Neural crest cell (in vitro differentiated cells): ENCODE measurements at places on chromosomes 16 and 17.

GRCh38 chr16:49578018-49578417, 204.4 kb downstream of the C16orf78 start:
- H3K4me3 ChIP-seq = no peak overlapping the region
- H3K4me1 ChIP-seq = peaks cover 5% of the 10 kb centered on the region
- H3K27ac ChIP-seq = no peak overlapping the region

DNA sequence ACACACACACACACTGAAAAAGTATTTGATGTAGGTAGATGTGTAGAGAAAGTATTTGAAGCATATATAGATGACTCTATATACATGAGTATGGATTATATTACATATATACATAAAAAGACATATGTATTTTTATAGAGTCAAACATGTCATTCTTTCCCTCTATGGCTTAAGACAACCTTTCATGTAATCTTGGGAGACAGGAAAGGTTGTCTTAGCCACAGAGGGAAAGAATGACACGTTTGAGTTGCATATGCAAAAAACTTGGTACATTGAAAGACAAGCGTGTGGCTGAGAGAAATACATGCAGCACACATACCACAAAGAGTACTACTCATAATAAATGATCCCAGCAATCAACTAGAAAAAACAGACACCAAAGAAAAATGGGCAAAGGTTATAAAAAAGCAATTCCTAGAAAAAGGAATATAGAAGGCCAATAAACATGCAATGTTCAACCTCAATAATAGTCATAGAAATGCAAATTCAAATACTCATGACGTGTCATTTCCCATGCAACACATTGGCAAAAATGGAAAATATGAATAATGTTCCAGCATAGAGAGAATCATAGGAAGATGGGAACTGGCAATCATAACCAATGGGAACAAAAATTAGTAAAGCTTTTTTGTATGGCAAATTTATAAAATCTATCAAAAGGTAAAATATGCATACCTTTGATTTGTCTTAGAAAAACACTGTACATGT, 69.0 kb downstream of the SPECC1 start:
- peaks cover 3% of the 10 kb centered on the region for H3K27me3 ChIP-seq
- DNase-seq = no peak
- H3K4me3 ChIP-seq = no peak overlapping the region
- H3K36me3 ChIP-seq = no peaks in the 10 kb centered on the region
- H3K27ac ChIP-seq = no peak overlapping the region

DNA sequence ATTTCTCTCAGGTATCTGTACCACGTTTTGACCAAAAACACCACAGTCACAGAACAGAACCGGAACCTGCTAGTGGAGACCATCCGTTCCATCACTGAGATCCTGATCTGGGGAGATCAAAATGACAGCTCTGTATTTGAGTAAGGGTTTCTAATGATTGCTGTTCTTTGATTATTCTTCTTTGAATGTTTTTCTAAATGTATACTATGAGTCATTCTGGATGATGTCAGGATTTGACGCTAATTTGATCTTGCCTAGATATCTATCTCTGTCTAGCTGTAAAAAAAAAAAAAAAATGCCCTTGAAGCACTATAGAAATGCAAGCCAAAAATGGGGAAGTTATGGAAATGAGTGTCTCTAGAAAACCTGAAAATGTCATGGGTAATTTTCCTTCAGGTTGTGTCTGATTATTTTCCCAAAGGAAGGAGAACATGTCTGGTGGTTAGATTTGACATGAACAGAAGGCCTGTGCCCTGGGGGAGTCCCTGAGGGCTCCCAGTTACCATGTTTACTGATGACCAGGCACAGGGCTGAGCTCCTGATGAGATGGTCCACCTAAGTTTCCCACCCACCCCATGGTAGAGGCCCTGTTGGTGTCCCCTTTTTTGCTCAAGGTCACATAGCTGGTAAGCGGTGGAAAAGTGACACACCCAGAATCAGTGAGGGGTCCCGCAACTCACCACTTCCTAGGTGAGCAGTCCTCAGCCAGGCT, 13.6 kb downstream of the CLEC16A start:
- no peaks in the 10 kb centered on the region for H3K36me3 ChIP-seq
- no peaks in the 10 kb centered on the region for H3K27me3 ChIP-seq
- H3K27ac ChIP-seq = no peak overlapping the region

- H3K27ac ChIP-seq = no peak overlapping the region
- H3K4me1 ChIP-seq = peaks cover 22% of the 10 kb centered on the region
- H3K4me3 ChIP-seq = peak overlapping the region; percentile 50
- peaks cover 11% of the 10 kb centered on the region for H3K27me3 ChIP-seq
Measured at GRCh38 chr16:22292320-22292719, 4.9 kb upstream of the POLR3E start.

- H3K27ac ChIP-seq = no peak overlapping the region
- DNase-seq = no peak
- no peak overlapping the region for H3K4me3 ChIP-seq
- no peaks in the 10 kb centered on the region for H3K36me3 ChIP-seq
- peaks cover 7% of the 10 kb centered on the region for H3K4me1 ChIP-seq
Measured at GRCh38 chr17:45129426-45129939, 2.8 kb downstream of the PLCD3 start.

DNA sequence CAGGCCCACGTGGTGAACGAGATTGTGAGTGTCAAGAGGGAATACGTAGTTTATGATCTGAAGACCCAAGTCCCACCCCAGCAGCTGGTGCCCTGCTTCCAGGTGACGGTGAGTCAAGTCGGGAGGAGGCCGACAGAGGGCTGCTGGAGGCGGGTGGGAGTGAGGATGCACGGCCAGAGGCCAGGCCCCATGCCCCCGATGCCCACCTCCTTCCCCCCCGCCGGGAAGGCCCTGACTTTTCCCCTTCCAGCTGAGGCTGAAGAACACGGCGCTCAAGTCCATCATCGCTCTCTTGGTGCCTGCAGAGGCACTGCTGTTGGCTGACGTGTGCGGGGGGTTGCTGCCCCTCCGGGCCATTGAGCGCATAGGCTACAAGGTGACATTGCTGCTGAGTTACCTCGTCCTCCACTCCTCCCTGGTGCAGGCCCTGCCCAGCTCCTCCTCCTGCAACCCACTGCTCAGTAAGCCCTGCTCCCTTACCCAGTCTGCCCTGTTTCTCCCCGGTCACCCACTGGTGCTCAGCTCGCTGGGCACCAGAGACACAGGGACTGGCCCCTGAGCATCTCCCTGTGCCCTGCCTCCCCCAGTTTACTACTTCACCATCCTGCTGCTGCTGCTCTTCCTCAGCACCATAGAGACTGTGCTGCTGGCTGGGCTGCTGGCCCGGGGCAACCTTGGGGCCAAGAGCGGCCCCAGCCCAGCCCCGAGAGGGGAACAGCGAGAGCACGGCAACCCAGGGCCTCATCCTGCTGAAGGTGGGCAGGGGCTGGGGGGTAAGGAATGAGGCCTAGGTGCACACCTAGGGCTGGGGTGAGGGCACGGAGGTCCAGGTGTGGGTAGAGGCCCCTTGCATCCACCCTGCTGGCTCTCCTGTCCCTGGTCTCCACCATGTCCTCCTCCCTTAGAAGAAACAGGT, 2.6 kb downstream of the ZACN start:
- H3K36me3 ChIP-seq = peaks cover 3% of the 10 kb centered on the region
- H3K27ac ChIP-seq = no peak overlapping the region
- peak overlapping the region; percentile 57 for H3K4me3 ChIP-seq
- no peak for DNase-seq

DNA sequence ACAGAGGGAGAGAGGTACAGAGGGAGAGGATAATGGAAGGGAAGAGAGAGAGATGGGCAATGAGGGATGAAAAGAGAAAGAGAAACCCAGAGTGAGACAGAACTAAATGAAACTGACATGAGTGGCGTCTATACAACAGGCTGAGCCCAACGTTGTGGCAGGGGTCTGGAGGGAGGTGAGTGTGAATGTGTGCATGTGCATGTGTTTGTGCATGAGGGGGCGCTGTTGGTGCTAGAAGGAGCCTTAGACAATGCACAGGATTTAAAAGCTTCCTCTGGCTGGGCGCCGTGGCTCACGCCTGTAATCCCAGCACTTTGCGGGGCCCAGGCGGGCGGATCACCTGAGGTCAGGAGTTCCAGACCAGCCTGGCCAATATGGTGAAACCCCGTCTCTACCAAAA, 454.8 kb upstream of the CDH11 start:
- H3K27ac ChIP-seq = no peak overlapping the region
- no peaks in the 10 kb centered on the region for H3K36me3 ChIP-seq
- peaks cover 24% of the 10 kb centered on the region for H3K4me1 ChIP-seq
- H3K27me3 ChIP-seq = peaks cover 29% of the 10 kb centered on the region
- no peak overlapping the region for H3K4me3 ChIP-seq
- DNase-seq = no peak

GRCh38 chr17:12940699-12941098, 77.1 kb downstream of the ELAC2 start:
- H3K27ac ChIP-seq = no peak overlapping the region
- peaks cover 9% of the 10 kb centered on the region for H3K36me3 ChIP-seq
- no peaks in the 10 kb centered on the region for H3K27me3 ChIP-seq
- H3K4me3 ChIP-seq = no peak overlapping the region
- no peak for DNase-seq

DNA sequence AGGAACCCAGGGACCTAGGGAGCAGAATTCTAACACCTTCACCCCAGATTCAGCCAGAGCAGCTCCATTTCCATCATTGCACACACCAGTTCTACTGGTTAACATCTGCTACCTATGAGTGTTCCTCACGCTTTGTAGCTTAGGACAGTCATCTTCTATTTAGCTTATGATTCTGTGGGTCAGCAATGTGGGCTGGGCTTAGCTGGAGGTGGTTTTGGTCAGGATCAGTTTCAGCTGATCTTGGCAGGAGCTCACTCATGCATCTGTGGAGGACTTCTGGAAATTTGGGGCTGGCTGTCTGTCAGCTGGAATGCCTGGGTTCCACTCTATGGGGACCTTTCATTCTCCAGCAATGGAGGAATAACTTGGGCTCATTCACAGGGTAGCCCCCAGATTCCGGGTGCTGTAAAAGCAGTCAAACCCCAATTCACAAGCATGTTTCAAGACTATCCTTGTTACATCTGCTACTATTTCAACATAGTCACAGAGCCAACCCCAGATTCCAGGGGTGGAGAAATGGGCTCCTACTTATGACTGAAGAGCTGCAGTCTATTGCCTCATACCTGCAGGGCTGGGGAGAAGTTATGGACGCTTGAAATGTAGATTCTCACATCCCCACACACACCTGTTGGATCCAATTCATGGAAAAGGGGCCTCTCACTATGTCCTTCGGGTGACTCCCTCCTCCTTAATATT, 3.4 kb upstream of the HP start:
- H3K27me3 ChIP-seq = peaks cover 4% of the 10 kb centered on the region
- H3K4me1 ChIP-seq = no peaks in the 10 kb centered on the region
- no peak overlapping the region for H3K4me3 ChIP-seq
- DNase-seq = no peak

GRCh38 chr16:23898682-23899430, 63.1 kb downstream of the PRKCB start:
- H3K27ac ChIP-seq = no peak overlapping the region
- H3K4me1 ChIP-seq = peaks cover 5% of the 10 kb centered on the region
- peaks cover 7% of the 10 kb centered on the region for H3K27me3 ChIP-seq
- no peaks in the 10 kb centered on the region for H3K36me3 ChIP-seq
- H3K4me3 ChIP-seq = no peak overlapping the region

DNA sequence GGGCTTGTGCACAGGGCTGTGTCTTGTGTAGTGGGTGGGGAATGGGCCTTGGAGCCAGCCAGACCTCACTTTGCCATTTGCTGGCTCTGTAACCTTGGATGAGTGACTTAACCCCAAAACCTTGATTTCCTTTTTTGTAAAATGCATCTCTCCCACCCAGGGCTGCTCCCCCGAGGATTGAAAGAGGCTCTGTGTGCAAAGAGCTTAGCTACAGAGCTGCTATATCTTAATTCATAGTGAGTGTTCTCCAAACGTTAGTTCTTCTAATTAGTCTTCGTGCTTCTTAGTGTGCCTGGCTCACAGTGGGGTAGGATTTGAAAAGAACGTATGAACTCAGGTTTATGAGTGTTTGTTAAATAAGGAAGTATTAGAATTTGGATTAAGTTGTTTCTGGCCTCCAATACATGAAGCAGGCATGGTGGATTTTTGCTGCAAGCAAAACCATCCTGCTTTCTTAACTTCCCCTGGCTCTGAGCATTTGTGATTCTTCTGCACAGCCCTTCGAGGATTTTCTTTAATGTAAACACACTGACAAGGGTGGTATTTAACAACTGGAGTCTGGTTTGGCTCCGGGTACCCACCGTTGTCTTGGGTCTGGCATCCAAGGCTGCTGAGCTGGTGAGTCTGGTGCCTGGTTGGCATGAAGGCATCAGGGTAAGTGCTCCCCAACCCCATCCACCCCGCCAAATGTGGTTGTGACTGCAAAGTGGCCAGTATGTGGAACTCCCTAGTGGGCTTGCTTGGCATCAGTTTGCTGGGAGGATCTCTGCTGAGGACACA, 29.7 kb downstream of the KSR1 start:
- no peaks in the 10 kb centered on the region for H3K36me3 ChIP-seq
- no peaks in the 10 kb centered on the region for H3K27me3 ChIP-seq
- no peak for DNase-seq

- no peaks in the 10 kb centered on the region for H3K36me3 ChIP-seq
- no peak for DNase-seq
- no peak overlapping the region for H3K4me3 ChIP-seq
- peaks cover 23% of the 10 kb centered on the region for H3K27me3 ChIP-seq
- H3K27ac ChIP-seq = no peak overlapping the region
Measured at GRCh38 chr16:997440-998051, 16.0 kb downstream of the SOX8 start.

DNA sequence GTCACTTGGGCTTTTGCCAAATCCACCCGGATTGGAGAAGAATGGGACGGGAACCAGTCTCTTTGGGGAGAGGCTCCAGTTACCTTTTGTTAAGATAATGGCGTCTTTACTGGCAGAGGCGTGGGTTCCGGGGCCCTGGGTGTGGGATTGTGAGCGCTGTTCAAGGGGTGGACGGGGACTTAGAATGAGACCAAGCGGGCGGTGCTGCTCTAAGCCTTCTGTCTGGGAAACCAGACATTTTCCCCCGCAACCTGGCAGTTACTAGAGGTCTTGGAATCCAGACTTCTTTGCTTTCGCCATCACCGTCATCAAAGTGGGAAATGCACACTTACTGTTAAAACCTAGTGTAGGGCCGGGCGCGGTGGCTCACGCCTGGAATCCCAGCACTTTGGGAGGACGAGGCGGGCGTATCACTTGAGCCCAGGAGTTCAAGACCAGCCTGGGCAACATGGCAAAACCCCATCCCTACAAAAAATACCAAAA, 706 bp downstream of the TEN1 start:
- H3K27me3 ChIP-seq = no peaks in the 10 kb centered on the region
- no peak for DNase-seq

GRCh38 chr16:2386990-2387389, 42.3 kb upstream of the CCNF start:
- H3K4me3 ChIP-seq = no peak overlapping the region
- no peaks in the 10 kb centered on the region for H3K36me3 ChIP-seq
- no peaks in the 10 kb centered on the region for H3K4me1 ChIP-seq
- DNase-seq = no peak

GRCh38 chr17:76036497-76037261, 9.6 kb upstream of the EVPL start:
- peaks cover 21% of the 10 kb centered on the region for H3K36me3 ChIP-seq
- no peaks in the 10 kb centered on the region for H3K4me1 ChIP-seq
- H3K27me3 ChIP-seq = no peaks in the 10 kb centered on the region
- no peak overlapping the region for H3K27ac ChIP-seq
- H3K4me3 ChIP-seq = no peak overlapping the region
- DNase-seq = no peak

- H3K27me3 ChIP-seq = no peaks in the 10 kb centered on the region
- no peak for DNase-seq
- H3K27ac ChIP-seq = no peak overlapping the region
- no peaks in the 10 kb centered on the region for H3K4me1 ChIP-seq
Measured at GRCh38 chr16:26454102-26454501, 612.6 kb upstream of the C16orf82 start.

GRCh38 chr17:16971458-16972338, at the start of gene TNFRSF13B:
TNFRSF13B (minus strand) TSS chr17:16972118; CDS start chr17:16972075, 43 bp downstream.
- DNase-seq = no peak
- H3K27me3 ChIP-seq = peaks cover 8% of the 10 kb centered on the region
- no peak within 1 kb of the TSS for H3K27ac ChIP-seq

- no peak overlapping the region for H3K27ac ChIP-seq
- H3K27me3 ChIP-seq = peaks cover 40% of the 10 kb centered on the region
Measured at GRCh38 chr17:35801583-35802224, 6.3 kb upstream of the MMP28 start.
